Stimulated activated CD8-positive, alpha-beta memory T cell treated with anti-CD3 and anti-CD28 coated beads, Interleukin-15, amount 100 ng/mL, for 48 hours (primary cell): ENCODE measurements at places on chromosomes 5 and 9.

DNA sequence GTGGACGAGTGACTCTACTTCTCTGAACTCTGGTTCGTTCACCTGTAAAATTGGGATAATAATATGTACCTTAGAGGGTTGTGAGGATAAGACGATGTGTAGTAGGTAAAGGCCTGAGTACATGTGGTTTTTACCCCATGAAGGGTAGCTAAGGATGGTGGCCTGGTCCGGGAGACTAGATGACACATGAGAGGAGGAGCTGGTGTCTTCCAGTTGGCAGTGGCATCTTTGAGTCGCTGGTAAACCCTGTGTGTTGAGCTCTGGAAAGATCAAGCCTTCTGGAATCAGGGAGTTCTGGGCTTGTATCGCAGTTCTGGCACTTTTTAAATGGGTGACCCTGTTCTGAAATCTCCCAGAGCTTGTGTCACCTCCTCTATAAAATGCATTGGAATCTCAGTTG lies 166.4 kb upstream of the ZNF618 start:
- DNase-seq = no peak

GRCh38 chr5:63125392-63125791 lies 546.8 kb downstream of the LRRC70 start:
- DNase-seq = no peak

DNA sequence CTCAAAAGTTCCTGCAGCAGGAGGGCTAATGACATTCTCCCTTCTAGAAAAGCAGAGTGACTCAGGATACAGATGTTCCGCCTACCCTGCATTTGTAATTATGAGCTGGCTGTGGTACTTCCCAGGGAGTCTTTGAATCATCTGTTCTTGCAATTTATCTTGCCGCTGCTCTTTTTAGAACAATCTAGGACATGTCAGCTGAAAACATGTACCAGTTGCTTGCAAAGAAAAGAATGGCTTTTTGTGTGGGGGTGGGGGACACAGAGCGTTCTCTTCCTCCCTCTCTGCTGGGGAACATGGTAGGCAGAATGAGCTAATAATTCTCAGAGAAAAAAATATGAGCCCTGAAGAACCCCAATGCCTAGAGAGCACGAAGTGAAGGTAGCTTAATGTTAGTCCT lies 51.7 kb upstream of the TUT7 start:
- DNase-seq = no peak

GRCh38 chr5:671459-672328 lies 21.5 kb downstream of the TPPP start:
- DNase-seq = peak; percentile 53

- no peak for DNase-seq
Observed at GRCh38 chr5:145237843-145238242, 597.3 kb downstream of the PRELID2 start.

- DNase-seq = peak; percentile 62
Observed at GRCh38 chr5:138641547-138642298, 66.5 kb upstream of the HSPA9 start.

- DNase-seq = no peak
Observed at GRCh38 chr5:132456296-132456986, 34.1 kb downstream of the IRF1 start.

- DNase-seq = no peak
Observed at GRCh38 chr5:82259172-82259800, 18.9 kb downstream of the RPS23 start.

DNA sequence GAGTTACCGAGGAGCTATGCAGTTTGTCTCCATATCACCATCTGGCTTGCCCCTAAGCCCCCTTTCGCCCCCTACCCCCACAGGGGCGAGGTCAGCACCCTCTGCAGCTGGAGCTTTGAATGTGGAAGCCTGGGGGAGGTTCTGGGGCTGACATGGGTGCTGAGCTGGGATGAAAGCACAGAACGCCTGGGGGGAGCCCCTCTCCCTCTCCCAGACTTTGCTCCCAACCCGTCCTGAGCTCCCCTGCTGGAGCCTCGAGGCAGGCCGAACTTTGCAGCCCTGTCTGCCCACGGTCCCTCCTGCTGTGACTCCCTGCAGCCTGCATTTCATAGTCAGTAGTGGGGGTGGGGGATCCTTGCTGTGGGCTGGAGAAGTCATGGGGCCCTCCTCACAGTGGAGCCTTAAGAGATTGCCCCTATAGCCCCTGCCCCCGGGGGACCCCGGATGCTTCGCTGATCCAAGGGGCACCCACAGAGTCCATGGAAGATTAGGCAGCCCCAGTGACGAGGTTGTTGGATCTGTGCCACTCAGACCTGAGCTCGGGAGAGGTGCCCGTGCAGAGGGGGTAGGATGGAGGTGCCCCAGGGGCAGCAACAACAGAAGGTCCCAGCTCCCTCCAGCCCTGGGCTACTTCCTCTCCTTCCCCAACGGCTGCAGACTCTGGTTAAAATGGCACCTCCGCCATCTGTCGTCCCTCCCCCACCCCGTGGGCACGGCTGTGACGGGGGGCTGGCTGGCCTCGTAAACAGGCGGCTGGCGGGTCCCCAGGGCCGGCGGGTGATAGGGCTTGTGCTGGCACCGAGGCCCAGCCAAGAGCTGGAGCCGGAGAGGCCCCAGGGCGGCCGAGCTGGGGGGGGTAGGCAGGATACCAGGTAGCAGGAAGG lies 162.0 kb downstream of the C9orf50 start:
- DNase-seq = no peak

DNA sequence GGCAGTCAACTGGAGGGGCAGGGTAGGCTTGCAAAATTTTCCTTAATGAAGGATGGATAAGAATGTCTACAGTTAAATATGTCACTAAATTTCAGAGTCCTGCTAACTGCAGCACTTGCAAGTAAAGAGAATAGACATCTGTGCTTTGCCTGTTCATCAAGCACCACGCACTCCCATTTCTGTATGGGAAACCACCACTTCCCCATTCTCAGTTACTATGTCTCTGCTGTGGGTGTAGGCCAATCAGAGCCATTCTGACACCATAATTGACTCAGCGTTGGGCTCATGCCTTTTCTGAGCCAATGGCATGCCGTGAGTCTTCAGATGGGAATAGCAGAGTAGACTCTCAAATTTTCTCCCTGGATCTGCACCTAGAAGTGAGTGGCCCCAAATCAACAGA lies 247.5 kb downstream of the GABRB2 start:
- DNase-seq = no peak

- DNase-seq = no peak
Observed at GRCh38 chr5:126864042-126864688, 87.2 kb downstream of the LMNB1 start.

DNA sequence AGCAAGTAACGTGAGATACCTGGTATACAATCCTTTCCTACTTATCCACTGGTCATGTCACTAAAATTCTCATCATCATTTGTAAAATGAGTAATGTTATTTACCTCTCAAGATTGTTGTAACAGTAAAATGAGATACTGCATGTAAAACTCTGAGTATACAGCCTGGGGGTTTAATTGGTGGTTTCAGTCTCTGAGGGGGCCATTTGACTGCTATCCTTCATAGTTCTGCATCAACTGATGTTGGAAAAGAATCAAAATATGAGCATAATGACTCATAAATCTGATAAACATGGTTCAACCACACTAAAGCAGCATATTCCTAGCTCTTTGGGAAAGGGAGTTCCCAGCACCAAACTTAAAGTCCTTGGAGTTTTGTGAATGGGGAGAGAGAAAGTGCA lies 181.0 kb upstream of the GHR start:
- no peak for DNase-seq

DNA sequence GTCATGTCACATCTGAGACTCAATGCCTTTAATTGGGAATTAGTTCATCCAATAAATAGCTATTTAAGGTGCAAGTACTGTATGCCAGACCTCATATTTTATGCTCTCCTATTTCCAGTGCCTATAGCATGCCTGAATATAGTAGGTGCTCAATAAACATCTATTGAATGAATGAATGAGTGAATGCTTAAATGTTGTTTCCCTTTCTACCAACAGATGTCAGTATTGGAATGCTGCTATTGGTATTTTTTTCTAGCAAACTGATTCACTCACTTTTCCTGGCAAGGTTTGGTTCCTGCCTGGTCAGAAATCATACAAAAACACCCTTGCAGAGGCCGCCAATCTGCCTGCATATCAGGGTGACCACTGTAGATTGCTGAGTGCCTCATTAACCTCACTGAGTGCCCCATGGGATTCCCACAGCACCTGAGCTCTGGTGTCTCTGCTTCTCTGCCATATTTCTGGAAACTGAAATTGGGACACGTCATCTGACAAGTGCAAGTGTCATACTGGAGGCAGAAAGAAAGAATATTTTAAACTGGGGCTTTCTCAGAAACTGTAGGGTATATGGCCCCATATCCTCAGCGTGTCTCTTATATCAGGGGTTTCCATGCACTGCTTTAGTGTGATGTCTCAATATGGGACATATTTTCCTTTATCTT lies 359.7 kb downstream of the TRIM32 start:
- no peak for DNase-seq

DNA sequence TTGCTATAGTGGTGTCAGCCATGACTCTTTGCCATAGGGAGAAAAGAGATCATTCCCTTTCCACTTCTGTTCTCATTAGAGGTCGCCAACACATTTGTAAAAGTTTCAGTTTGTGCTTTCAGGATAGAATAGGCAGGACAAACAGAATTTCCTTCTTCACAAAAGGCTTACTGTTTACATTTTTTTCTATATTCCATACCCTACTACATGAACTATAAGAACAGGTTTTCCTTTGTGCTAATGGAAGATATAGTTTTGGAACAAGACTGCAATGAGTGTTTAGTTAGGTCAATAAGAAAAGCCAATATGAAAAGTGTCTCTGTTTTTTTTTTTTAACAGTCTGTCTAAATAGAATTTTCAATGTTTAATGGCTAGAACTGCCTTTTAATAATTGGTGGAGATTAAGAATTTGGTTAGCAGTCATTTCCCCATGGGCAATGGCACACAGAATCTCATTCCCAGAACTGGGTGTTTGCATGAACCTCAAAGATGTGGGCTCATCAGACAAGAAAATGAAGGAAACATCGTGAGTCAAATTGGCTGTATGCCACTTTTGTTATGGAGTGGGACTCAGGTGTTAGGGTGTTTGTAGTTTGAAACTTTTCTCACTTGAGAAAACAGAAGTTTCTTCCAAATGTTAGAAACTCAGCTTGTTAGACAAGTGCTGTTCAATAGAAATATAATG lies 75.2 kb upstream of the PRLR start:
- DNase-seq = no peak

- no peak for DNase-seq
Observed at GRCh38 chr5:172079876-172080275, 73.4 kb upstream of the FBXW11 start.

DNA sequence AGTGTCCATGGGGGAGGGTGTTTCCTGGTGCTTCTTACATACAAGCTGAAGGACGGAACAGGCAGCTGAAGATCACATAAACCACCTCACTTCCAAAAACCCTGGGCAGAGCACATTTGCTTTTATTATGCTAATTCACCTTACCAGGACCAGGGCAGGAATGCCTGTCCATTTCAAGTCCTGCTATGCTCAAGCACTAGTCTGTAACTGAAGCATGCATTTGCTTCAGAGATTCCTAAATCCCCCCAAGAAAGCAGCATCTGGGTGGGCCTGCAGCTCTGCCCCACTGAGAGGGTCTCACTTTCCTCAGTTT lies 9.4 kb upstream of the NACC2 start:
- no peak for DNase-seq

- DNase-seq = no peak
Observed at GRCh38 chr9:125988479-125989050, 241.4 kb downstream of the PBX3 start.

- no peak for DNase-seq
Observed at GRCh38 chr9:116155698-116156039, 2.1 kb downstream of the PAPPA start.

GRCh38 chr5:167061695-167062094 lies 1229.8 kb upstream of the WWC1 start:
- DNase-seq = no peak

- no peak for DNase-seq
Observed at GRCh38 chr9:752201-752600, 89.3 kb upstream of the DMRT1 start.

DNA sequence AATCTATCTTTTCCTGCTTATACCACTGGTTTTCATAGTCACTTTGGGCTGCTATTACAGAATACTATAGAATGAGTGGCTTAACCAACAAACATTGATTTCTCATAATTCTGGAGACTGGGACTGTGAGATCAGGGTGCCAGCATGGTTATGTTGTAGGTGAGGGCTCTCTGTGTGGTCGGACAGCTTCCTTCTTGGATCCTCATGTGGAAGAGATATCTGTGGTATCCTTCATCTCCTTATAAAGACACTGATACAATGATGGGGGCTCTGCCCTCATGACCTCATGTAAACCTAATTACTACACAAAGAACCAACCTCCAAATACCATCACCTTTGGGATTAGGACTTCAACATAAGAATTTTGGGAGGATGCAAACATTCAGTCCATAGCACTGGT lies 13.9 kb upstream of the PRLR start:
- DNase-seq = no peak

DNA sequence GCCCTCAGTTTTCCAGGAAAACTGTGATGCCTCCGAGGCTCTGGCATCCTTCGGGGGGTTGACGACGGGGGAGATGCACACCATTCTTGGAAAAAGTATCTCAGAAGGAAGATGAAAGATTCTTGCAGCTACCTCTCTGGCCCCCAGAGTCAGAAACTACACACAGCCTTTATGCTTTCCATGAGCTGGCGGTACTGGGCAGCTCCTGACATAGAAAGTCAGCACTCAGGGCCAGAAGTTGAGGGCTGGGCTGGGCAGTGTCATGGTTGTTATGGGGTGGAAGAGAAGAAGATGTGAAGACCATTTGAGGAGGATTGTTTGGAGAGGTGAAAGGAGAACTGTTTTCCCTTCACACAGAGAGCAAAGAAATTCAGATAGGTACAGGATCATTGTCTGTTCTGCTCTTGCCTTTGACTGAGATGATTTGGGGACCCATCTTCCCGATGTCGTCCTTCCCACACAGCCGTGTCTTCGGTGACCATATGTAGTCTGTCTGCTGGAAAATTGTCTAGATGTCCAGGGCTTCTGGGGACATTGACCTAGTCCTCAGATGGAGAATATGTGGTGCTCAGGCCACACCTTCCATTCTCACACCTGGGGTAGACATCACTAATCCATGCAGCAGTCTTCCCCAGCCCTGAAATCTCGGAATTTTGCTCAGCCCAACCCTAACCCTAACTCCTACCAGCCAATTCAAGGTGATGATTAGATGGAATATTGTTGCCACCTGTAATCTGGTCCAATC lies 237.1 kb downstream of the CACNA1B start:
- DNase-seq = no peak

GRCh38 chr5:77960863-77961396 lies 184.8 kb upstream of the TBCA start:
- DNase-seq = no peak

DNA sequence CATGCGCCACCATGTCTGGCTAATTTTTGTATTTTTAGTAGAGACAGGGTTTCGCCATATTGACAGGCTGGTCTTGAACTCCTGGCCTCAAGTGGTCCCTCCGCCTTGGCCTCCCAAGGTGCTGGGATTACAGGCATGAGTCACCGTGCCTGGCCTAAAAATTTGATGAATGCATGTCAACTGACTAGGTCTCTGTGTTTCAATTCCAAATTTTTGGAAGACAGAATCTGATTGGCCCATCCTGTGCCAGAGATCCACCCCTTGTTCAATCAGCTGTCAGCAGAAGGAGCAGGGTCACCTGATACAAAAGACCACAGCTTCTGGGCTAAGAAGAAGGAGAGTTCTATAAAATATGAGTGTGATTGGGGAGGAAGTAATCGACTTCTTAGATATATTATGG lies 43.5 kb upstream of the COL15A1 start:
- no peak for DNase-seq

- DNase-seq = no peak
Observed at GRCh38 chr5:66894480-66895240, 298.5 kb downstream of the MAST4 start.
